Fibroblast of the aortic adventitia (primary cell): ENCODE measurements at places on chromosomes 2 and 18. TPM values are rescaled to one million over a fixed set of nuclear protein-coding genes. Genes with fewer than 3 reads are reported as not detected.

Gene TSPYL6
- 0.25 TPM in 1 of 2 replicates, not detected in the other for total RNA-seq

Gene OR6B2
- total RNA-seq: not detected in 2 replicates

Gene MARCHF7
- 24.2 and 191 TPM in 2 replicates for total RNA-seq

Gene MROH2A
- under 0.01 TPM in 1 of 2 replicates, not detected in the other for total RNA-seq

Gene KIAA2012
- not detected in 2 replicates for total RNA-seq

Gene IHH
- total RNA-seq: 0.09 TPM in 1 of 2 replicates, not detected in the other

Gene ALPI
- not detected in 2 replicates for total RNA-seq

Gene TMEM185B
- total RNA-seq: 29.6 and 41.7 TPM in 2 replicates

Gene ARID5A
- total RNA-seq: 7.8 and 8.3 TPM in 2 replicates

Gene NT5DC4
- not detected in 2 replicates for total RNA-seq

Gene VWC2L
- total RNA-seq: not detected in 2 replicates

Gene CYBRD1
- 412 and 741 TPM in 2 replicates for total RNA-seq

Gene CD302
- 23.0 and 33.0 TPM in 2 replicates for total RNA-seq
